ENCODE measurements at places on chromosomes 2 and 18.

DNA sequence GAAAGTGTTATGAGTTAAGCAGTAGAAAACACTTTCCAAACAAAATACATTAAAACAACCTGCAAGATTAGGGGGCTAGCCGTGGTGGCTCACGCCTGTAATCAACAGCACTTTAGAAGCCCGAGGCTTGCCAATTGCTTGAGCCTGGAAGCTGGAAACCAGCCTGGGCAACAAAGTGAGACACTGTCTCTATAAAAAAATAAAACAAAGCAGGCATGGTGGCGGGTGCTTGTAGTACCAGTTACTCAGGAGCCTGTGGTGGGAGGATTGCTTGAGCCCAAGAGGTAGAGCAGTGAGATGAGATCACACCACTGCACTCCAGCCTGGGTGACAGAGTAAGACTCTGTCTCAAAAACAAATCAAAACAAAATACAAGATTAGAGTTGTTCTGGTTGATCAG, 208.3 kb downstream of the ERBB4 start:
- DNase-seq: no peak

DNA sequence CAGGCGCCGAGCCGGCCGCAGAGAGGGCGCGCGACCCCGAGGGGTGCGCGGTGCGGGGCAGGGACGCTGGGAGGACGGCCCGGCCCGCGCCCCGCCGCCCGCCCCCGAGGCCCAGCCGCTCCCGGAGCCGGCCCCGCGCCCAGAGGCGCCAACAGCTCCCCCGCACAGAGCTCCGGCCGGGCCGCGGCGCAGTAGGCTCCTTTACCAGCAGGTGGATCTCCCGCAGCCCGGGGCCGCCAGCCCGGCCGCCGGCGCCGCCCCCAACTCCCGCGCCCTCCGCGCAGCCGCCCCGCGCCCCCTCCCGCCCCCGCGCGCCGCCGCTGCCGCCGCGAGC, 258 bp downstream of the MGAT4A start:
- DNase-seq: no peak

- no peak for DNase-seq
Observed at GRCh38 chr2:128485761-128486639, 167.3 kb upstream of the HS6ST1 start.

DNA sequence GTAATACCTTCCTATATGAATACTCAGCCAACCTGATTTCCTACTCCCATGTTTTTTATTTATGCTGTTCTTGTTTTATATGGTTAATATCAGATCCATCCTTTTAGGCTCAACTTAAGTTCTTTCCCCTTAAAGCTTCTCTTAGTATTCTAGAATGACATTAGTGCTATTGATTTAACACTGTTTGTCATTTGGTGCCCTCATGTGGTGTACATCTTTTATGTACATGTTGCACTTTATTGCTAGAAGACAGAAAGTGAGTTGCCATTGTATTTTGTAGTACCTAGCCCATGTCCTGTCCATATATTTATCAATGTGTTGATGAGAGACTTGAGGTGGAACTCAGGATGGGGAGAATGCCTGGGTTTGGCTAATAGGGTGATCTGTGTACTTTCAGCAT, 2.5 kb downstream of the HTRA2 start:
- DNase-seq: no peak

- no peak for DNase-seq
Observed at GRCh38 chr2:235939471-235939870, 228.7 kb downstream of the GBX2 start.

GRCh38 chr2:162840598-162841246, 2.2 kb upstream of the KCNH7 start:
- DNase-seq: peak; percentile 17

GRCh38 chr2:239369631-239370161, 31.1 kb downstream of the HDAC4 start:
- peak; percentile 75 for DNase-seq

- DNase-seq: no peak
Observed at GRCh38 chr2:9763356-9764152, 79.7 kb upstream of the TAF1B start.

DNA sequence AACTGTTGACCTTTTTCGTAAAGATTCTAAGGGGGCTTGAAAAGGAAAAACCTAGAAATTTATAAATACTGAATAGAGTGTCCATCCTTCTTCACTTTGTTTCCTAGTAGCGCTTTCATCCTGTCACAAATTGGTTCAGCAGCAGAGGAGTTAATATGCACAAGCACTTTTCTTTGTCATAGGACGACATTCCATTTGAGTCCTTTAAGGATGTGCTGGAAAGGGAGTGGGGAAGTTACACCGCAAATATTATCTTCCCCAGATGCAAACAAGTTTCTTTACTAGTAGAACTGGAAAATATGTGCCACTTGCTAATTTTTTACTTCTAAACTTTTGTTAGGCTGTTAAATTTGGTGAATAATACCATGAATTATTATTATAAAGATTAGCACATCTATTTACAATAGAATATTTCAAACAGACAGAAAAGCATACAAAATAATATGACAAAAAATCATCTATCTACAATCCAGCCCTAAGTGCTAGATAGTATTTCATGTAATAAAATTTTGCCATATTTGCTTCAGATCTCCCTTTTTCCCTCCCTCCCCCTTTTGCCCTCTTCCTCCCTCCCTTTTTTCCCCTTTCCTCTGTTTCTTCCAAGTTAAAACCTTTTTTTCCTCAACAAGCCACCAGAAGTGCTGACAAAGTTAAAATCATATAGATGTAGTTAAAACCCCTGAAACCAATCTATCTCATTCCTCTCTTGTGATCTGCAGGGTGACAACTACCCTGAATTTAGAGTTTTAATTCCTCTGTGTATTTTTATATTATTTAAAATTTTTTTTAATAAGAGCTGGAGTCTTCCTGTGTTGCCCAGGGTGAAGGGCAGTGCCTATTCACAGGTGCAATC, 50.5 kb upstream of the MAP4K3 start:
- DNase-seq: no peak

DNA sequence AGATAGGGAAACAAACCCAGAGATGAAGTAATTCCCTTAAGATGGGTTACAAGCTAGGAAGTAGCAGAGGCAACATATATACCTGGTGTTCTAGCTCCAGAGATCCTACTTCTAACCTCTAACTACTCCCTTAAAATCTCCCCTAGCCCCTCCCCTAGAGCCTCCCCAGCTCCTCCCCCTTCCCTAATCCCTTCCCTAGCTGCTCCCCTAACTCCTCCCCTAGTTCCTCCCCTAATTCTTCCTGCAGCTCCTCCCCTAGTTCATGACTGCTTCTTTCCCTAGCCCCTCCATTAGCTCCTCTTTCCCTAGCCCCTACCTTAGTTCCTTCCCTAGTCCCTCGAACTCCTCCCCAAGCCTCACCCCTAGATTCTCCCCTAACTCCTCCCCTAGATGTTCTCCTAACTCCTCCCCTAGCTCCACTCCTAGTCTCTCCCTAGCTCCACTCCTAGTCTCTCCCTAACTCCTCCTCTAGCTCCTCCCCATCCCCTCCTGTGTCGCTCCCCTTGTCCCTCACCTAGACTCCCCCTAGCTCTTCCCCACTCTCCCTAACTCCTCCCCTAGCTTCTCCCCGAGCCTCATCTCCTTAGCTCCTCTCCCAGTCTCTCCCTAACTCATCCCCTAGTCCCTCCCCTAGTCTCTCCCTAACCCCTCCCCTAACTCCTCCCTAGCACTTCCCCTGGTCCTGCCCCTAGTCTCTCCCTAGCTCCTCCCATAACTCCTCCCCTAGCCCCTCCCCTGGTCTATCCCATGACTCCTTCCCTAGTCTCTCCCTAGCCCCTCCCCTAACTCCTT, 108.9 kb downstream of the CD226 start:
- DNase-seq: peak; percentile 24

DNA sequence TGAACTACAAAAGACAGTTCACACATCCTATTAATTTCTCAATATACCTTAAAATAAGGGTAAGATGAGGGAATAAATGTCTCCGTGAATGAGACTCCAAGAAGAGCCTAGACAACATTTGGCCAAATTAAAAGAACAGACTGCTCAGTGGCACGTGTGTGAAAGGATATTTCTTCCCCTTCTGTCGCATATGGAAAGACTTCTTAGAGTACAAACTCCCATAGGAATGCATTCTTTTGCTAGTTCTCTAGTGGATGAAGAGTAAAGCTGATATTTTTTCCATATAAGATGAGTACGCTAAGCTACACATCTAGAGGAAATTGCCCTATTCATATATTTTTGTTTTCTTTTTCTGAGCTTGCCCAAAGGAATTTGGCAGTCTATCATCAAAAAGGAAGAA, 710.0 kb upstream of the ID2 start:
- no peak for DNase-seq

GRCh38 chr2:73114273-73114867, 1.6 kb upstream of the RAB11FIP5 start:
- DNase-seq: no peak

- DNase-seq: no peak
Observed at GRCh38 chr2:236083934-236084333, 84.3 kb downstream of the GBX2 start.

DNA sequence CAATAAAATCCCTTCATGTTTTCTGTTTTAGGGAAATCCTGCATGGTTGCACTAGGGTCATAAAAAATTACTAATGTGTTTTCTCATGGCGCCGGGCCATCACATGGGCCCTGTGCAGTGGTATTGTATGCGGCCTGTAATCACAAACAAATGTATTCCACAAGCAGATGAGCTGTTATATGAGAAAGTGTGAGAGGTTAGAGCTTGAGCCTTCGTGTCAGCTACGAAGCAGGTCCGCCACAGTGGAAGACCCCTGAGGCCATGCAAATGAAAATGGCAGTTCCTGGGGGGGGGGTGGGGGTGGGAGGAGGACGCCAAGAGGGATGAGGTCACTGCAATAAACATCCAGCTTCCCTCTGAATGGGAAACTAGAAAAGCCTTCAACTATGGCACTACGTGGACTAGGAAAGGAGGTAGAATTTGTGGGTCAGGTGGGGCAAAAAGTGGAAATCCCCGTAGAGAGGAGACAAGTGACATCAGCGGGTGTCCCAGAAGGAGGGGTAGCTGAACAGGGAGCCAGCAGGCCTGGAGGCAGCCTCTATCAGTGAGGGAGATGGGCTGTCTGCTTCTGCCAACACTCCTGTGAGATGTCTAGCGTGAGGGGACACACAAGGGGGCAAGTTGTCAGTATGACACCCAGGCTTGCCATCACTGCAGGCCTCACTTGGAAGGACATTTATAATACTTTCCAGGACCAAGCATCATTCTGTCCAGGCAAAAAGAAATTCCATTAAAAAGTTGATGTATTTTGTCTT, 130.3 kb upstream of the CTAGE1 start:
- DNase-seq: no peak

GRCh38 chr2:55112229-55113031, 62.2 kb upstream of the RTN4 start:
- peak; percentile 88 for DNase-seq

GRCh38 chr2:147663153-147663961, 181.5 kb upstream of the ACVR2A start:
- DNase-seq: no peak

- no peak for DNase-seq
Observed at GRCh38 chr18:35489913-35490490, 7.8 kb downstream of the INO80C start.

GRCh38 chr2:220708366-220708765, 863.7 kb downstream of the EPHA4 start:
- DNase-seq: no peak

GRCh38 chr2:152071092-152071491, 27.8 kb downstream of the CACNB4 start:
- DNase-seq: no peak

DNA sequence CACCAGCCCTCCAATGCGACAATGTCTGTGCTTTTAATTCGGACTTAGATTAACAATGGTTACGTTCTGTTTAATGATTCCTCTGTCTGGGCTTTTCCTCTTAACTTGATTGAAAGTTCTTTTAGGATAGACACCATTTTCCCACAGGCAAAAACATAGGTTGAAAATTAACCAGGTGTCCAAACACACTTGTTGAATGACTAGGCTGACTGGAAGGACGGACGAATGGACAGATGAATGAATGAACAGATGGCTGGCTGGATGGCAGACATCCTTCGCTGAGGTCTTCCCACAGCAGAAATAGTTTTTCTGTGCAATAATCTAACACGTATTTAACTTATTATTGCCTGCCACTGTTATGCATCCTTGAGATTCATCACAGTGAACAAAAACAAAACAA, 298.8 kb downstream of the SRBD1 start:
- DNase-seq: no peak
